ENCODE measurements at places on chromosomes 2 and 18.

GRCh38 chr18:39365836-39366485, 1800.4 kb upstream of the CELF4 start:
- no peak for DNase-seq

DNA sequence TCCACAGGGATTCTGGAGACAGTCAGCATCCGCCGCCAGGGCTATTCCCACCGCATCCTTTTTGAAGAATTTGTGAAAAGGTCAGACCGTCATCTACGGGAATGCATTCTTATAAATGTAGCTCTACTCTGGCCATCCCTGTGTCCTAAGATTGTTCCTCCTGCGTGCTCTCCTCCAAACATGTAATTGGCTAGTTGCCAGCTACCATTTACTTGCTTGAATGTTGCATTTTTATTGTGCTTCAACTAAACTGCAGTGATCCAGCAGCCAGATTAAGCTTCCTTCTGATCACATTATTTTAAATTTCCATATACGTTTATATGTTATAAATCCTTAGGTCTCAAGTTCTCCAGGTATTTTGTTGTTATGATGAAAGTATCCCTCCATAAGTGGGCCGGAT, 248.5 kb upstream of the SP5 start:
- no peak for DNase-seq

DNA sequence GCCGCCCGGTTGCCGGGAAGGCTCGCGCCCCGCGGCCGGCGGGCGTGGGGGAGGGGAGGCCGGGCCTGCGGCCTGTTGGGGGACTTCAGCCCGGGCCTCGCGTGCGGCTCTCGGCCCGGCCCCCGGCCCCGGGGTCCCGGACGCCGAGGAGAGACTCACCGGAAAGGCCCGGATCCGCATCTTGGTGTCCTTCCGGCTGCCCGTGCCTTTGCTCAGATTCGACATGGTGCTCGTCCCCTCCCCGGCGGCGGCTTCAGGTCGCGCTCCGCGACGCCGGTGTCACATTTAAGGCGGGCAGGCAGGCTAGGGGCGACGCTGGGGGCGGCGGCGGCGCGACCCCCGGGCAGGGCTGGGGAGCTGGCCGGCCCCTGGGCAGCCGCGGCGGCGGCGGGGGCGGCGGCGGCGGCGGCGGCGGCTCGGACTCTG, 365 bp downstream of the CUL3 start:
- DNase-seq, result peak; percentile 72

- DNase-seq, result no peak
Observed at GRCh38 chr2:43332653-43333052, 106.2 kb upstream of the ZFP36L2 start.

DNA sequence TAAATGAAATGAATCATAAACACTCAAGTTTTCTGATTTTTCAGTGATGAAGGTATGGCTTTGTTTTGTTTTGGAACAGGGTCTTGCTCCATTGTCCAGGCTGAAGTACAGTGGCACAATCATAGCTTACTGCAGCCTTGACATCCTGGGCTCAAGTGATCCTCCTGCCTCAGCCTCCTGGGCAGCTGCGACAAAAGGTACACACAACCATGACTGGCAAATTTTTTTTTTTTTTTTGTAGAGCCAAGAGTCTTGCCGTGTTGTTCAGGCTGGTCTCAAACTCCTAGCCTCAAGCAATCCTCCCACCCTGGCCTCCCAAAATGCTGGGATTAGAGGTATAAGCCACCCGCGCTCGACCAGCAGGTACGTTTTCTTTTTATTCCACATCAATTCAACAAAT, 22.5 kb upstream of the LRP2 start:
- no peak for DNase-seq

GRCh38 chr2:183224948-183225347, 100.7 kb downstream of the NUP35 start:
- DNase-seq, result no peak

- no peak for DNase-seq
Observed at GRCh38 chr18:79480171-79481045, 84.7 kb downstream of the NFATC1 start.

DNA sequence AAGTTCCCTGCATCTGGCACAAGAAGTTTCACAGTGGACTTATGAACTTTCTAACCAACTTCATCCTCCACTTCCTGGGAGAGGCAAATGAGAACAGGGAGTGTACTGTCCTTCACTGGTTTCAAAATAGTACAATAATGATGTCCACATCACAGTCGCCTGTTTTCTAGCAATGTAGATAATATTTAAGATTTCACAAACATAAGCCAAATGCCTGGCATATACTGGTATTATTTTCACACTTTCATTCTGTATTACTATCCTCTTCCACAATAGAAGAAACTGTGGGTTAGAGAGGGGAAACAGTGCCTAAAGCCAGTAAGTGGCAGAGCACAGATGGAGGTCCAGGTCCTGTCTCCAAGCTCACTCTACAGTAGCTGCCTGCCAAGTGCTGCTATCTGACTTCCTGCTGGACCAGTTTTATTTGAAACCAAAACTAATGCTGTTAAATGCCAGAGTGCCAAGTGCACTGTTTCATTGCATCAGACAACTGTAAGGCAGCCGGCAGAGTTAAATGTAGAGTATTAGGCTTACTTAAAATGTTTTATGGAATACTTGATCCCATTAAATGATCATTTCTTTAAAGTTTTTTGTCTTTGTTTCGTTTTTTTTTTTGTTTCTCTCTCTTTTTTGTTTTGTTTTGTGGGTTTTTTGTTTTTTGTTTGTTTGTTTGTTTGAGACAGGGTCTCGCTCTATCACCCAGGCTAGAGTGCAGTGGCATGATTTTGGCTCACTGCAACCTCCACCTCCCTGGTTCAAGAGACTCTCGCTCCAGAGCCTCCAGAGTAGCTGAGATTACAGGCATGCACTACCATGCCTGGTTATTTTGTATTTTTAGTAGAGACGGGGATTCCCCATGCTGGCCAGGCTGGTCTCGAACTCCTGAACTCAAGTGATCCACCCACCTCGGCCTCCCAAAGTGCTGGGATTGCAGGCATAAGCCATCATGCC, 15.1 kb downstream of the COBLL1 start:
- DNase-seq, result peak; percentile 13

DNA sequence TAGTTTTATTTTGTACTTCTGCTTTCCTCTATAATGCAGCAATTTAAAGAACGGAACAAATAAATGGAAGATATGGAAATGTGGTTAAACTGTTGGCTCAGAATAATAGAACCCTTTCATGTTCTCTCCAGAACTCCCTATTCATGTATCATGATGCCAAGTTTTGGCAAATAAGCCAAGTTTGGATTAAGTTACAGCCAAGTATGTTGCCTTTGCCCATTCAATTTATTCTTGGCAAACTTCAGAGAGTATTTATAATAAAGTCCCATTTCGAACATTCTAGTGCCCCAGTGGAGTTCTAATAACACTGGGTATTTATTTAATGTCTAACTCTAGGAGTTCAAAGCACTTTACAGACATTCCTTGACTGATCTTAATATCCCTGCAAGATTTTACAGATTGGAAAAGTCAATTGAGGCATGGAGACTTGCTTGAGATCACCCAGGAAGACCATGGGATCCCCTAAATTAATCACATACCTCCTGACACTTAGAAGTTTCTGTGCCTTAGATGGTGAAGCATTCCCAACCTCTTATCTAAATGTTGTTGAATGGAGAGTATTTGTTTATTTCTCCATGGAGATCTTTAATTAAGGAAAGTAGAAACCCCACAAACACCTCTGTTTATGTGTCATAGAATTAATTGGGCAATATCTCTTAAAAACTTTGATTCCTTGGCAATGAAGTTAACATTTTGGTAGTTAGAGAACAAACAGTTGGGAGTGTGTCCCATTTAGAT, 106.7 kb downstream of the ACKR3 start:
- no peak for DNase-seq

- no peak for DNase-seq
Observed at GRCh38 chr18:11883153-11883552, 25.0 kb downstream of the MPPE1 start.

GRCh38 chr2:46305187-46305586, 8.0 kb downstream of the EPAS1 start:
- DNase-seq, result no peak

DNA sequence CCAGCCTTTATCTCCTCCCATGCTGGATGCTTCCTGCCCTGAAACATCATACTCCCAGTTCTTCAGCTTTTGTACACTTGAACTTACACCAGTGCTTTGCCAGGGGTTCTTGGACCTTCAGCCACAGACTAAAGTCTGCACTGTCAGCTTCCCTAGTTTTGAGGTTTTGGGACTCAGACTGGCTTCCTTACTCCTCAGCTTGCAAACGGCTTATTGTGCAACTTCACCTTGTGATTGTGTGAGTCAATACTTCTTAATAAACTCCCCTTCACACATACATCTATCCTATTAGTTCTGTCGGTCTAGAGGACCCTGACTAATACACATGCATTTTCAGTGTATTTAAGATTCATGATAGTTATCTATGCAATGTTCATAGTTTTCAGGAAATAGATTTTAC, 35.8 kb upstream of the ZNF804A start:
- DNase-seq, result no peak

DNA sequence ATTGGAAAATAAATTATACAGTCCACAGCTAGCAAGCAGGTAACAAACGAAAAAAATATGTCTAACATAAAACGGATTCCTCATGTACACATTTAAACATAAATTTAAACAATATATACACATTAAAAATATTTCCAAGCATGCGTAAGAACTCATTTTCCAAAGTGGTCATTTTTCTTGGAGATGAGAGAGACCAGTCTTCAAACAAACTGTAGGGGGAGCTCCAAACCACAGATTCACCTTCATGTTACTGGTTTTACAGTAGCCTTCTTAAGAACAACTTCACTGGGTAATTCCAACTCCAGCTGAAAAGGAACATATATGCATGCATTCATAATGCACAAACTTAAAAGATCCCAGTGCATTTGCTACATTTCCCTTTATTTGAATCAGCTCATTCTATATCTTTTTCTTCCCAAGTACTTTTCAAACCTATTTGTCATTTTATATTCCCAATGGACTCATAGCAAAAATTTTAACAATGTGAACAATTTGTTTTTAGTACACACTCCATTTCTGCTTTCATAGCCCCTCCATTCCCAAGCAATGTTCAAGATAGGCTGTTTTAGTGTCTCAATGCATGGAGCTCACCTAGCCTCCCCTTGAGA, 4.7 kb upstream of the STAMBP start:
- DNase-seq, result no peak

- no peak for DNase-seq
Observed at GRCh38 chr2:84858937-84859336, 21.9 kb downstream of the TRABD2A start.

DNA sequence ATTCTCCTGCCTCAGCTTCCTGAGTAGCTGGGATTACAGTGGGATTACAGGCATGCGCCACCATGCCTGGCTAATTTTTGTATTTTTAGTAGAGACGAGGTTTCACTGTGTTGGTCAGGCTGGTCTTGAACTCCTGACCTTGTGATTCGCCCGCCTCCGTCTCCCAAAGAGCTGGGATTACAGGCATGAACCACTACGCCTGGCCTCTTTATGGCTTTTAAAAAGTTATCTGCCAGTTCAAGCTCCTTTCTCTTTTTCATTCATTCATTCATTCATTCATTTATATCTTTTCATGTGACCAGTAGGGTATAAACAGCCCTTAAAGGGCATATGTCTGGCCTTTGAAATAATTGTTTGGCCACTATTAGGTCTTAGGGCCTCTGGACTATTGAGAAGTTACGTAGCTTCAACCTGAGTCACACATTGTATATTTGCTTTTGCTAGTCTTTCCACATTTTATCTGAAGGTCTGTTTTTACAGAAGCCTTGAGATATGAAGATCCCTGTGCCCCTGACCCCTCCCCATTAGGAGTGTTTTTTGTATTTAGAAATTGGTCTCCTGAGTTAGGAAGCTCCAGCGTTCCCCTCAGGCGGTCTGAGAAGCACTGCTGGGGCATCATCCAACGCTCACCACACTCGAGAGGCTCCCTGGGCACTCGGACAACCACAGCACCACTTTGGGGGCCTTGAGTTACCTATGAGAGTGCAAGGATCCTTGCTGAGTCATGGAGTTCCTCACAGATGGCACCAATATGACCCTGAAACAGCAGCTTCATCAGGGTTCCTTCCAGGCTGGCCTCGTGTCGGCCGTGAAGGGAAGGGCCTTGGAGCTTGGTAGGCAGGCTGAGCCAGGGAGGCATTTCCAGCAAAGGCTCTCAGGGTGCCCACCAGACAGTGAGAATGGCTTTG, 21.8 kb downstream of the FZD5 start:
- no peak for DNase-seq

DNA sequence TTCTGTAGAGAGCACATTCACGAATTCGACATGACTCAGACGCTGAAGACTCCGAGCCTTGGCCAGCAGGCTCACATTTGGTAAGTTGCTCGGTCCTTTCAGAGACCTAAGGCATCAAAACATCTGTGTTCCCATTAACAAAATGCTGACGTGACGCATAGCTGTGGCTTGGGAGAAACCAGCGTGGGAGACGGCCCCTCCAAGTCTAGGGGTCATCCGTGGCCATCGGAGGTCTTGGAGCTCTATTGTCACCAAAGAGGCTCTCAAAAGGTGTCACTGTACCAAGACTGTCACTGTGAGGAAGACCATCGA, 14.9 kb downstream of the FBLN7 start:
- no peak for DNase-seq
